Activated CD8-positive, alpha-beta T cell treated with anti-CD3 and anti-CD28 coated beads for 36 hours (primary cell): ENCODE measurements at places on chromosomes 5 and 9. TPM values are rescaled to one million over a fixed set of nuclear protein-coding genes. Genes with fewer than 3 reads are reported as not detected.

SNCAIP gene
- not detected for total RNA-seq

SLC46A2 gene
- total RNA-seq, result not detected

CDK9 gene
- total RNA-seq, result 86.2 TPM

- DNase-seq, result no peak
These were observed 6.0 kb downstream of the SOHLH1 start for GRCh38 chr9:135693265-135693664.

- no peak for DNase-seq
These were observed 28.3 kb upstream of the GOLPH3 start for GRCh38 chr5:32202394-32202793.

GRCh38 chr5:6820851-6821479, 107.7 kb downstream of the TENT4A start:
- peak; percentile 71 for DNase-seq

IFT74 gene
- total RNA-seq, result 9.1 TPM

GDA gene
- total RNA-seq, result not detected

DNA sequence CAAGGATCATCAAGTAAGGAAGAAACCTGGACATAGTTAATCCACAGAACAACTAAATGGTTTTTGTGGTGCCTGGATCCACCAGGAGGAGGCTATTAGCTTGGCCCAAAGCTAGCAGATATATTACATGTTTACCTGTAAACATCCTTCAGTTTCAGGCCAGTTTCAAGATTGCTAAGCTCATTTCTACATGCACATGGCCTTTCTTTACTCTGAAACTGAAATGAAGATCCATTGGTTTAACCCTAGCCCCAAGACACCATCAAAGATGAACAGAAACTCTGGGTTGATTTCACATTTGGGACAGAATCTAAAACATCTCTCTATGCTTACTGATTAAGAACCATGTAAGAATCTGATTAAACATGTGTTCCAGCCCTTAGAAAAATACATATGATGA, 611.8 kb downstream of the TLE1 start:
- DNase-seq, result no peak

- no peak for DNase-seq
These were observed 56.6 kb downstream of the RASEF start for GRCh38 chr9:83006378-83006777.

LCN2 gene
- not detected for total RNA-seq

DNA sequence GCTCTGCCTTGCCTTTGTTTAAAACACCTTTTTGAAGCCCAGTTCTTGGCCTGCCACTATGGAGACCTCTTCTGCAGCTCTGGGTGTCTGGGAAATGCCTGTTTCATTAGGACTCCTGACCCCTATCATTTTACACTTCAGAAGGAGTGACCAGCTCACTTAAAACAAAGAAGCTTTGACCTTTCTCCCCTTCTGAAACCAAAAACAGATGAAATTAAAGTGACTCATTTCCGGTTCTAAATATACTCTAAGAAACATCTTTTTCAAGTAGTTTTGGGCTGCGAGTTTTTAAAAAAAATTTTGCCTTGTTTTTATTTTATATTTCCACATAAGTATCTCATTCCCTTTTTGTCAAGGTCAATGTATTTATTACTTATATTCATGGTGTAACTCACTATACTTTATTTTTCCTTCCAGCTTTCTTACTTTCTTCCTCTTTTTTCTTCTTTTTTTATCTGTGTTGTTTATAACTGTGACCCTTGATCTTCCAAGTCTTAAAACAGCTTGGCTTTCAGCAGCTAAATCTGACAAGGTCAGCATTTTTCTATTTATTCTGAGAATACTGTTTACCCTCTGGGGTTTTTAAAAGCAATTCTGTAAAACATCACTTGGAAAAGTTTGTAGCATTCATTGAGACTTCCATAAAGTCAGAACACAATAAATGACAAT, 672.9 kb downstream of the NR2F1-AS1 start:
- DNase-seq, result no peak

MAML1 gene
- 26.6 TPM for total RNA-seq

DNA sequence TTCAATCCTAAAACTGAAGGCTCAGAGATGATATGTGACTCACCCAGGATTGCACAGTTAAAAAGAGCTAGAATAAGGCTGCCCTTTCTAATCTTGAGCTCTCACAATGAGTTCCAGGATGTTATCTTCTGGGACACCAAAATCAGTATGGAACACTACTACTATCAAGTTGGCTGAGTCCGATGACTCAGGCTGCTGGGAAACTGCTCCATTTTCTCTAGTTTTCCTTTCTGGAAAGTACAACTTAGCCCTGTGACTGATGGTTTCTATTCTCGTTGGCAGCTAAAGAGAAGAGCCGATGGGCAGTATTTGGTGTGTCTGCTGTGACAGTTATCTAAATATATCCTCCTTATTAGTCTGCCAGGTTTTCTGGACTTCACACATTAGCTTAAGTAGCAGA, 37.9 kb upstream of the DPYSL3 start:
- no peak for DNase-seq

- DNase-seq, result no peak
These were observed 10.0 kb downstream of the MTAP start for GRCh38 chr9:21812415-21812814.

PCDHGC5 gene
- total RNA-seq, result not detected

DNA sequence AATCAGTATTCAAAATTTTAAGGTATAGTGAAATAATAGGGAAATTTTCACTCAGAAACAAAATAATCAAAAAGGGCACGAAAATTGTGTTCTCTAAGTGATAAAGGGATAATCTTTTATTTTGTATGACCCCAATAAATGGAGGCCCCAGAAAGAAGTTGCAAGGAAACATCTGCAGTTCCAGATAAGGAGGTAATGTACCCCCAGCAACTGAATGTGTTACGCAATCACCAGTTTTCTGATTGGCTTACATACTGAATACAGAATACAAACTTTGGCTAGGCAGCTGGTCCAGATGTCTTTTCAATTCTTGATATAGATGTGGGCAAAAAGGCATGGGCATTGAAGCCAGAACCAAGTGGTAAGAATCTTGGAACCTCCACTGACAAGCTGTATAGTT, 1.7 kb upstream of the TOPORS start:
- no peak for DNase-seq

PPP3R2 gene
- not detected for total RNA-seq

CA9 gene
- 4.5 TPM for total RNA-seq

DNA sequence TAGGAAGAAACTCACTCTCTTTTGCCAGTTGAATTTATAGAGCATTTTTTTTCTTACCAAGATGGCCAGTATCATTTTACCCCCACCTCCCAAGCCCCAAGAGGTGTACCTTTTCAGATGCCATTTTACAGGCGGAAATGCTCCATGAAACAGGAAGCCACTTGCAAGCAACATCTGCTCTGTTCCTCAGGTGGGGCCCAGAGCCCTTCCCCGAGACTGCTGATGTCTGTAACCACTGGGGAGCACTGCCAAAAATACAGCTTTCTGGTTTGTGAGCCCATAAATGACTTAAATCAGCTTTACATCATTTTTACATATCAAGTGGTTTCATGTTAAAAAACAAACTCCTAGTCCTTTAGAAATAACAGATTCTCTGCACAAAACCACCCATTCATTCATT, 42.9 kb upstream of the GARNL3 start:
- no peak for DNase-seq
